ENCODE measurements at places on chromosomes 11 and 22.

GRCh38 chr22:29994027-29994715, 86.1 kb upstream of the HORMAD2 start:
- no peak for DNase-seq

- DNase-seq = no peak
These were observed 110.4 kb upstream of the AKIP1 start for GRCh38 chr11:8800520-8801110.

- DNase-seq = no peak
These were observed 11.7 kb upstream of the SOX10 start for GRCh38 chr22:37996079-37996478.

DNA sequence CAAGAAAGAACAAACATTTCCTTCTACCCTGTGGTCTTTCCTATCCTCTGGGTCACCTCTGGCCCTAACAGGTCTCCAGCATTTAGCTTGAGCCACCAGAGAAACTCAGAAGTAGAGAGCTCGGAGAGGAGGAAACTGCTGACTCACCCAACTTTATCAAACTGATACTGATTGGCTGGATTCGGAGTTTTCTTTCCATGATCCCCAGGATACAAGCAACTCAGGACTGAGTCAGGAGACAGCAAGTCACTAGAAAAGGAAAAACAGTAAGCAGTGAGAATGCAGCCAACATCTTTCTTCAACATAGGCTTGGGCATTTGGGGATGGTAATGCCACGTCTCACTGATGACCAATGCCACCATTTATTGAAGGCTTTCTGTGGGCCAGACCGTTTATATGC, 32.7 kb downstream of the THOC5 start:
- DNase-seq = no peak

DNA sequence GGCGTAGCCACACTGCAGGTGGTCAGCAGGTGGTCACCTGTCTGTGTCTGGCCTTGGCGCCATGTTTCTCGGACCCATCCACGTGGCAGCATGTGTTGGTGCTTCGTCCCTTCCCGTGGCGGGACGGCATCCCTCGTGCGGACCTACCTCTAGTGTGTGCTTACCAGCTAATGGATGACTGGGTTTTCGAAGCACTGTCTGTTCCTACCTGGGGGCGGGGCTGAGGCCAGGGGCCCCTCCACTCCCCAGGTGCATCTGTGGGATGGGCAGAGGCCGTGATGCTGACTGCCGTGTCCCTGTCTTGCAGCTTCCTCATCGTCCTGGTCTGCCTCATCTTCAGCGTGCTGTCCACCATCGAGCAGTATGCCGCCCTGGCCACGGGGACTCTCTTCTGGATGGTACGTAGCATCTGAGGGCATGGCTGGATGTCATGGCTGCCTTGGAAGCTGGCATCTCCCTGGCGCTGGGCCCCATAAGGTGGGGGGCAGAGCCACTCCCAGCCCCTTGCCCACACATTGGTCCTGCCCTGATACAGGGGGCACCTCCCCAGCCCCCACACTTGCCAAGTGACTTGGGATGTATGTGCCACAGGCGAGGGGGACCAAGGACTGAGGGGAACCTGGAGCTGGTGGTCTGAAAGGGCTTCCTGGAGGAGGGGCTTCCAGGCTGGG, 82.9 kb downstream of the KCNQ1 start:
- no peak for DNase-seq

DNA sequence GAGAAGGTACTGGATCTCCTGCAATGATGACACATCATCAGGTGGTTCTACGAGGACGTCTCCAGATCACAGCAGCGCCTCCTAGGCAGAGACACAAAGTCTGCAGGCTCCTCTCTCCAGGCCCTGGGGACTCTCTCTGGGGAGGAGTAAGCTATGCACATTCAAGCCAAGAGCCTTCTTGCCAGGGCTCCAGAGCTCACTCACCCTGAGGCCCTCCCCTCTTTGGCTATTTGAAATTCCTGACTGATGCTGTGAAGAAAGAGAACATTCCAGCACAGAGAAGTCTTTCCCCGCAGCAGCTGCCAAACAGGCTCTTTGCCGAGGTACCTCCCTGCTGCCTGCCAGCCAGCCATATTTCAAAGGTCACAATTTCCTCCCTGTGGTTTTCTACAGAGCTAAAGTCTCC, 204.9 kb downstream of the CSNK2A3 start:
- peak; percentile 86 for DNase-seq

- DNase-seq = no peak
These were observed 111.0 kb downstream of the CHST1 start for GRCh38 chr11:45554230-45554967.

- no peak for DNase-seq
These were observed 167.9 kb upstream of the B3GAT1 start for GRCh38 chr11:134579724-134580609.

DNA sequence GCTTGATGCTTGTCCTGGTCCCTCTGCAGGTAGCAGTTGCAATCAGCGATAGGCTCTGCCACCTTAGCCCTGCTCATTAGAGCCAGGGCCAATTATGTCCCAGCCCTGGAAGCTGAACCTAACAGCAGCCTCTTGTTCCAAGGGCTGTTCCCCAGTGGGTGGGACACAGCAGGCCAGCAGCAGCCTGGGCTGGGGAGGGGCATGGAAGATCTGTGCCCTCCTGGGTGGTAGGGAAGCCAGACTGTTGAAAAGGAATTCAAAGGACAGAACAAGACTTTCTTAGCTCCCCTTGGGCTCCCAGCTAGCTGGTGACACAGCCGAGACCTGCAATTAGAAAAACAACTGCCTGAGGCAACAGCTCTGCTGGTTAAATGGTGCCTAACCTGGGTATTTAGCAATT, 17.4 kb downstream of the DRD2 start:
- no peak for DNase-seq

DNA sequence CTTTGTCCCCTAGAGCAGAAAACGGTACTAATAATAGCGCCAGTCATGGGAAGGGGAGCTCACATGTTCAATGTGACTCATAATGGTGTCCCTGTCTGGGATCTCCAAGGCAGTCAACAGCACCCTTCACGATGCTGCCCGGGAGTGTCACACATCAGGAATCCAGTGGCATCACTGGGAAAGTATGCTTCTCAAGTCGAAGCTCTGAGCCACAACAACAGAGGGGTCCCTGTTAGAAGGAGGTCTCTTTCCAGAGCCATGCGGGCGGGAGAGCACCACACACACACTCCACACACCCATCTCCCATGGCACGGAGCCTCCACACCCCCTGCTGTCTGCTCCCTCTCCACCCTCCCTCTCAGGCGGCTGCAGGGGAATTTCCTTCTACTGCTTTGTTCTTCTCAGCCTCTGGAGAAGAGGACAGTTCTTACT, 119.7 kb downstream of the ETS1 start:
- DNase-seq = no peak

DNA sequence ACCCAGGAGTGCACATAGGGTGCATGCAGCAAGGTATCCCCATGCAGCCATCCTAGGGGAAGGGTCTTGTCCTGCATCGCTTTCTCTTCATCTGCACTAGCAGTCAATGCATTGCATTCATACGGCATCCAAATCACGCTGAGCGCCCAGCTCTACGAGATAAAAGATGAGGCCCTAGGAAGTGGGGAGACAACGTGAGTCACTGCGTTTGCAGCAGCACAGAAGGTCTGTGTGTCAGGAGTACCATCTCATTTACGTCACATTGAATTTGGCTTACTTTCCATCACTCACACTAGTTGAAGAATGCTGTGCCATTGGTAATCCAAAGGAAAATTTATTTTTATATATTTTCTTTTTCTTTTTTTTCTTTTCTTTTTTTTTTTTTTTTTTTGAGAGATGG, 2.5 kb upstream of the ST14 start:
- no peak for DNase-seq

DNA sequence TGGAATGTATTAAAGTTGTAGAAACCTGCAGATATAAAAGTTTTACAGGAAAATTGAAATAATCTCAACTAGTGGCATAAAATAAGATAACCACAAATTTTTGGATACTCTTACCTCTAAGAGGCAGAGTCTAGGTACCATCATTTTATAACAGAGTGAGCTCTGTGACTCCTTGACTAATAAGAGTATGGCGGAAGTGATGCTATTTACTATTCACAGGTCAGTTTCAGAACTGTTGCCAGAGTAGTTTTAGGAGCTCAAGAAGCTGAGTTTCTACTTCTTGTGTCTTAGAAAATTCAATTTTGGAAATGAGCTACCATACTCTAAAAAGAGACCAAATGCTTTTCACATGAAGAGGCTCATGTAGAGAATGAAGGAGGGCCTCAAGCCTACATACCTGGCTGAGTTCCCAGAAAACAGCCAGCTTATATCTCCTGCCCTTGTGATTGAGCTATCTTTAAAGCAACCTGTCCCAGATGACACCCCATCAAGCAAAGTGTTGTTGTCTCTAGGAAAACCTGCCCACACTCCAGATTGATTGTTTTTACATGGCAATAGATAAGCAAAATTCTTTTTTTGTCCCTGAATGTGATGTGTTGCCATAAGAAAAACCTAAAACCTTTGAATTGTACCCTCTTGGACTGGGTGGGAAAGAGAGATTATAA, 712.8 kb upstream of the CNTN5 start:
- no peak for DNase-seq

- no peak for DNase-seq
These were observed 1984.7 kb upstream of the RAG2 start for GRCh38 chr11:38582756-38583155.

DNA sequence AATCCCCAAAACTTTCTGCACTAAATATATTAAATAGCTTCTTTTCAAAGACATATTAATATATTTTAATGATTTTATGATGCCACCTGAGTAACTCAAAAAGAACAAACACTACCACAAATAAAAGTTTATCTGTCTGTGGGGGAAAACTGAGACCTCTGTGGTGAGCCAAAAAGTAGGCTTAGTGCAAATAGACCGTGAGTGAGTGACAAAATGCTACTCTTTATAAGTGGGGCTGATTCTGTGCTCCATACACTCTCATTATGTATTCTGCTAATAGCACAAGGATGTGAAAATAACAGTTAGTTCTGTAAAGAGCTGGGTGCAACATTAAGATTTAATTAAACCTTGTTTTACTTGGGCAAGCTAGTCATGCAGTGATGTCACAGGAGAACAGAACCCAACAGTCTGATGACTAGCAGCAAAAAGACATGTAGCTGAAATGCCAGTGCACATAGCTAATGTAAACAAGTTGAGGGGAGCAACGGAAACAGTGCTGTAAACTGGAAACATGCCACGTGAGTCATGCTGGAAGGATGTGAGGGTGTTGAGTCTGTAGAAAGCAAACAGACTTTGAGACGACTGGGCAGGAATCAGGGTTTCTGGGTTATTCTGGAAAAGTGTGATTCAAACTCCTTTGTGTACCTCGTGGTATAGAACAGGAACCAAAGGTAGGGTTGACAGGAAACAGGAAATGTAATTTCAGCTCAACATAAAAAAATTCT, 1130.4 kb downstream of the LRRC4C start:
- no peak for DNase-seq

DNA sequence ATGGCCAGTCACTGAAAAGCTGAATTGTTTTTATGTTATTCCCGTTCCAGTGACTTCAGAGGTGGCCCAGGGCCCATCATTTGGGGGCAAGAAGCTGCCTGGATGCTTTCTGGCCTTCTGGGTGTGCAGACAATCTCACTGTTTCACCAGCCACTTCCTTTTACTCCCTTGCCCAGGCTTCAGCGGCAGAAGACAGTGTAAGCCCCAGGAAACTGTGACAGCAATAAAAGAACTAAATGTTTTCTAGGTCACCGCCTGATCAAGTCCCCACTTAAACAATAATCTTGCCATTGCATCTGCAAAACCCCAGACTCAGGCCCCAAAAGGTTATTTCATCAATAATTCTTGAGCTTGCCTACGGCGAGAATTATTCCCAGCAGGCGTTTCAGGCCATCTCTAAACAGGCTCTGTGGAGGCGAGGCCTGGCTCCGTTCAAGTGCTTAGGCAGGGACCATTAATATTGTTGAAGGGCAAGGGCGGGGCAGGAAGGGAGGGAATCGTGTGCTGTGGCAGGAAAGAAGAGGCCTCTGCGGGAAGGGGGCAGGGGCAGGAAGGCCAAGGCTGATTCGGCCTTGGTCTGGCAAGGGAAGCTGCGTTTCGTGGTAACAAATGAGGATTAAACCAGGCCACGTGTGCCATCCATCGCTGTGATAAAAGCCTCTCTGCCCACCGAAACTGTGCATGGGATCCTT, 252.3 kb downstream of the KIRREL3 start:
- DNase-seq = no peak

DNA sequence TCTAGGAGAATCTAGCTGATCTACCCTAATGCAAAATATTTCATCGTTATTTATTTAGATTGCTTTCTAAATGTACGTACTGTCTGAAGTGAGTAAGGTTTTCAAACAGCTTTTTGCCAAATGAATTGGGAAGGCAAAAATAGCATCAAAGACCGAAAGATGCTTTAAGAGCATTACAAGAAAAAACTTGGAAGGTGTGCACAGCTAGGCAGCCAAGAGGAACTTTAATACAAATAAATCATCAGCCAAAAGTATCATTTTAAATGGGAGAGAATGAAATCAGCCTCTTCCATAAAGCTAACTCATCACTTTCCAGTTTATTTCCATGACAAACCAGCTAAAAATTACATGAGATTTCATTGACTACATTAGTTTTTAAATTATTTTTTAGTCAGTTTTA, 30.2 kb upstream of the CFAP300 start:
- no peak for DNase-seq

DNA sequence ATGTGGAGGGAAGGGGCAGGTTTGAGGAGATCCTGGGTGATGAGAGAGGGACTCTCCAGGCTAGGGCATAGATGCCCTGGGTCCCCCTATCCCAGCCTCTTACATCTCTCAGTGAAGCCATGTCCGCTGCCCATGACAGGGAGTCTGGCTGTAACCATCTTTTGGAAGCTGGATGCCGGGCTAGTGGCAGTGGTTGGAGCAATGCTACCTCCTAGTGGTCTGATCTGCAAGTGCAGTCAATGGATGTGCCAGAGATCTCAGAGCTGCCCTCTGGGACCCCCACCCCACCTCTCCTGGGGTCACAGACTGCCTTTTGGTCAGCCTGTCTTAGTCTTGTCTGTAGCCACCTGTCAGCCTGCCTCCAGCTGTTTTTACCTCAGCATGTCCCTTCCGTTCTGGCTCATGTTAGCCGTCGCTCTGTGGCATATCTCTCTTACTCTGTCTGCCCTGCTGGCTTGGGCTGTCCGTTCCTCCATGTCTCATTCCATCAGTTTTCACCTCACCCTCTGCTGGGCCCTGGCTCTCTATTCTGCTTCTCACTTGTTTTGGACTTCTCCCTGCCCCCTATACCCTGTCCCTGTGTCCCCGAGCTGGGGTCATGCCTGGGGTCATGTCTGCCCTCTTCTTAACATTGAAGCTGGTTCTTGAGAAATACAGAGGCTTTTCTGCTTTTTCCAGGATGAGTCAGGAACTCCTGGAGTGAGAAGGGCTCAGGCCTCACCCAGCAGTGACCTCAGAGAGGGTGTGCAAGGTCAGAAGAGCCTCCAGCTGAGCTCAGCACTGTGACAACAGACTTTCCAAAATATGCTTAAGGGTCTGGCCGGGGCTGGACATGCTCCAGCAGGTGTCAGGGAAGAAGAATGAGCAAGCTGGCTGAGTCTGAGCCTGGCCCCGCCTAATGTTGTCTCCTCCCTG, 52.0 kb upstream of the THY1 start:
- no peak for DNase-seq

DNA sequence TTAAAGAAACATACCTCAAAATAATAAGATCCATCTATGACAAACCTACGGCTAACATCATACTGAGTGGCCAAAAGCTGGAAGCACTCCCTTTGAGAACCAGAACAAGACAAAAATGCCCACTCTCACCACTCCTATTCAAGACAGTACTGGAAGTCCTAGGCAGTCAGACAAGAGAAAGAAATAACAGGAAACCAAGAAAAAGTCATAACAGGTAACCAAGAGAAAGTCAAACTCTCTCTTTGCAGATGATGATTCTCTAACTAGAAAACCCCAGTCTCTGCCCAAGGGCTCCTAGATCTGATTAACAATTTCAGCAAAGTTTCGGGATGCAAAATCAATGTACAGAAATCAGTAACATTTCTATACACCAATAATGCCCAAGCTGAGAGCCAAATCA, 35.6 kb downstream of the TMEM123 start:
- no peak for DNase-seq

Data from iPS DF 19.7 (cell line).